Smooth muscle cell of the brain vasculature (primary cell): ENCODE measurements at places on chromosomes 5 and 9.

DNA sequence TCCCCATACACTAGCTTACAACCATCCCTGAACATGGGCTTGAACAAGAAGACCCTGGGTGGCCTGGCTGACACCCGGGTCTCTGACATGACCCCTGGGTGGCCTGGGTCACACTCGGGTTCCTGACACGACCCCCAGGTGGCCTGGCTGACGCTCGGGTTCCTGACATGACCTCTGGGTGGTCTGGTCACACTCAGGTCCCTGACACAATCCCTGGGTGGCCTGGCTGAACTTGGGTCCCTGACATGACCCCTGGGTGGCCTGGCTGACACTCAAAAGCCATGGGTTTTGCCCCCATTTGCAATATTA, 38.0 kb downstream of the PRRT1B start:
- no peak for DNase-seq

- DNase-seq = no peak
These were observed 242.0 kb downstream of the KDM4C start for GRCh38 chr9:6999794-7000193.

DNA sequence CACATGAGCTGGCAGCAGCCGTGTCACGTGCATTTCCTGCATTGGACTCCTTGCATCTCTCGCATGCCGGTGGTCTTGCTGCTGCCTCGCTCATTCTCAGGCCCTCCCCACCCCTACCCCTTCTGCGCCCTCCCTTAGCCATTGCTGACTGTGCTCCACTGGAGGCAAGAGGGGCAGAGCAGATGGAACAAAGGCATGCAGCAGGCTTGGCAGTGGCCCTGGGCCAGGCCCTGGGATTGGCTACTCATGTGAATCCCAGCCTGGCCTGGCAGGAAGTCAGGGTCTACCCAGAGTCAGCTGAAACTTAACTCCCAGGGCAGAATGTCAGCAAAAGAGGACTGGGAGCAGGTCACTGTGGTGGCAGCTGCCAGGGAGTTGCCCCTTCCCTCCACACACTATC, 62.3 kb downstream of the TSTD2 start:
- no peak for DNase-seq

- peak; percentile 91 for DNase-seq
These were observed at the start of gene MATR3 for GRCh38 chr5:139293507-139294373. Gene MATR3 (plus strand): TSS chr5:139293740. CDS start chr5:139307416, 13,676 bp downstream.

DNA sequence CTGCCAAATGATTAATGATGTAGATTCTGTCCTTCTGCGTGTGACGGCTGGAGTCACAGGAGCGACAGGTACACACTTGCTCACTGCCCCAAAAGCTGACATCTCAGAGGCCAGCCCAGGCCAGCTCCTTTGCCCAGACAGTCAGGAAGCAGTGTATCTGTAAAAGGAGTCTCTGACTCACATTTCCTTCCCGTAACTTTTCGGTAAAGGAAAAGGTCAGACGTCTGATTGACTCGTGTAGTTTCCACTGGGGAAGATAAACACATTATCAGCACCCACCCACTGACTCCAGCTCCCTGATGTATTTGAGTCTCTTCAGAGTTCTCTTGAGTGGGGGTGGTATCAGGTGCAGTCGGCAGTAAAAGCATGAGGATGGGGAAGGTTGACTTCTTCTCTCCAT, 64.4 kb upstream of the WWC1 start:
- no peak for DNase-seq

DNA sequence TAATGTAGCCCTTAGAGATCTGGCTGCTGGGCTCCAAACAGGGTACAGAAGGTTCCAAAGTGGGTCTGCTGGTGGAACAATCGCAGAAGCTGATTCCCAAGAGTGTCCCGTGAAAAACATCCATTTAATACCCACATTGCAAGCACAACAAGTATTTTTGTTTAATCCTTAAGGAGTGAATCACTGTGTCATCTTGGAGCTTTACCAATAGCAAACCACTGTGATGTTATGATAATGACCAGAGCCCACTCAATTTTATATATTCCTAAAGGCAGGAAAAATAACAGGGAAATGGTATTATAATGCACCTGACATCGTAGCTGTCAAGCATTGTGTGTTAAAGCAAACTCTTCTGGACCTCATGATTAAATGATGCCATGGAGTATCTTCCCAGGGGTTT, 291.9 kb downstream of the FBXL7 start:
- no peak for DNase-seq

- no peak for DNase-seq
These were observed 1786.4 kb upstream of the WWC1 start for GRCh38 chr5:166505067-166505466.

DNA sequence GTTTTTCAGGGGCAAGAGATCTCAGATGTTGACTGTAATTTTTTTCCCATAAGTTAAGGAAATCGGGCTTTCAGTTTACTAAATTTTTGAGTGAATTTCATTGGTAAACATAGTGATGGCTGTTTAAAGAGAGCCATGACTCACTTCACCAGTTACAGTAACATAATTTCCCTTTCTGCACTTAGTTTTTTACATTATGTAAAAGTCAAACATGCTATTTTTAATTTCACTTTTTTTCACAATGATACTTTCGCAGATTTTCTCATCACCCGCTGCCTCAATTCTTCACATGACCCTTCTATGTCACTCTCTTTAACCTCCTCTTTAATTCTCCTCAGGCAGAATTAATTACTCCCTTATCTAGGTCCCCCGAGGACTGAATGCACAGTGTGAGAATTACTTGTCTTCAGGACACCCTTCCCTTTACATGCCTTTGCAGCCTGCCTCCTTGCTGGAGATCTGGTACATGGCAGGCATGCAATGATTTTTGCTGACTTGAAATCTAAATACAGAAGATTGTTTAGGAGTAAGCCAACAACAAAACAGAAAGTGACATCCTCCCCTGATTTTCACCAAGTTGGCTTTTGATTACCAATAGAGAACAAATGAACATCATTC, 217.5 kb upstream of the S1PR3 start:
- DNase-seq = no peak

GRCh38 chr9:86731511-86732063, 215.7 kb downstream of the GAS1 start:
- DNase-seq = no peak

DNA sequence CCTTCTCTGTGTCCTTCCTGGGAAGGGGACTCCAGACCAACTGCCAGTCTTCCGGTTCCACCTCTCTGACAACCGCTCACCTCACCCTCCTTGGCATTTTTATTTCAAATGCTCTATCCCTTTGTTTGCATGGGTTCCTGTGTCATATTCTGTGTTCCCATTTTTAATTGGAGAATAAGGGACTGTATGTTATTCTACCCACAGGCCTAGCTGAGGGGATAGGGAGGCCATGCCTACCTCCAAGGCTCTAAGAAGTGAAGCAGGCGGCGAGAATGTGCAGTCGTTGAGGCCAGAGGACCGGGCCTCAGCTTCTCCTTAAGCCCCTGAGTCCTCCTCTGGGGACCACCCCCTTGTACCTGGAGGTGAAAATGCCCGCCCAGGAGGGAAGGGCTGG, 936 bp upstream of the WDR5 start:
- no peak for DNase-seq

- no peak for DNase-seq
These were observed 118.4 kb downstream of the ZNF608 start for GRCh38 chr5:124627815-124628595.

DNA sequence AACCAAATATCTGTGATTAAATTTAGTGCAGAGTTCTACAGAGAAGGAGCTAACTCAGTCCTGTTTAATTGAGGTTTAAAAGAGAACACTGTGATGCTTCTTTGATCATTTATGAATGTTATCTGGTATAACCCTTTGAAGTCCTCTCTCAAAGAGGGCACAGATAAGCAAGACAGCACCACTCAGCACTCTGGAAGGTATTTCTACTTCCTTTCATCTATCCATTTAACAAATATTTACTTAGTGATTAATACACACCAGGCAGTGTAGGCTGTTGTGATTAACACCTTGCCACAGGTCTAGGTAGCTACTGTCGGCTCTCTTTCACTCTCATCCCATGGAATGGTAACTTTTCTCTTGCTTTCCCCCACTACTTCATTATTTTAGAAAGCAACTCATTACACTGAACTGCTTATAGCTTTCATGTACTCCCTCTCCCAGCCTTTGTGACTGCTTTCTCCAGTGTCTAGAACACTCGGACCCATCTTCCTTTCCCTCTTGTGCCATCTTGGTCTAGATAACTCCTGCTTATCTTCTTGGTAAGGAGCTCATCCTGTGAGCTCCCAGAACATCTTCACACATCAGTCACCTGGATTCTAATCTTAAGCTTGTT, 54.7 kb downstream of the GLDC start:
- DNase-seq = no peak

DNA sequence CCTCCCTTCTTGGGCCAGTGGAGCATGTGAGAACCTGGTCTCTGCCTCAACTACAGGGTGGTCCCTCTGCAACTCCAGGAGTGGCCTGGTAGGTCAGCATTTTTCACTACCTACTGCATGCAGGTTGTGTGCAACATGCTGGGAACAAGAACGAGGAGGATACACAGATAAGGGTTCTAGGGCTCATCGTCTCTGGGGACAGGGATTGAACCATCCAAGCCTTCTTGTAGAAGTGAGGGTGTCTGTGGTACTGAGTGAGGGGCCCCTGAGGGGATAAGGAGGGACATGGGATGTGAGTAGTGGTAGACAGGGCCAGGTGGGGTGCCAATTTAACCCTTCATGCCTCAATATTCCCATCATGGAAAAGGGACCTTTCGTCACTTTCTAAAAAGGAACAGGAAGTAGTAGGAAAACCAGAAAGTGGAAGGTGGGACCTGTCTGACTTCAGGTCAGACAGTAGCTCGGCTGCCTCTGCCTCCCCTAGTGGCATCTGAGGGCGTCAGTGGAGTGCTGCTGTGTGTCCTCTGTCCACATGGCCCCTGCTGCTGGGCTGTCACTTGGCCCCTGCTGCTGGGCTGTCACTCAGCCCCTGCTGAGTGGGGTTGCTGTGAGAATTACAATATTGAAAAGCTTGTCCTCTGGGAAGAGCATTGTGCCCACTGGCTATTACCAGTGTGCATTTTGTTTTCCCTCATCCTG, 48.6 kb upstream of the RNU6ATAC start:
- no peak for DNase-seq

DNA sequence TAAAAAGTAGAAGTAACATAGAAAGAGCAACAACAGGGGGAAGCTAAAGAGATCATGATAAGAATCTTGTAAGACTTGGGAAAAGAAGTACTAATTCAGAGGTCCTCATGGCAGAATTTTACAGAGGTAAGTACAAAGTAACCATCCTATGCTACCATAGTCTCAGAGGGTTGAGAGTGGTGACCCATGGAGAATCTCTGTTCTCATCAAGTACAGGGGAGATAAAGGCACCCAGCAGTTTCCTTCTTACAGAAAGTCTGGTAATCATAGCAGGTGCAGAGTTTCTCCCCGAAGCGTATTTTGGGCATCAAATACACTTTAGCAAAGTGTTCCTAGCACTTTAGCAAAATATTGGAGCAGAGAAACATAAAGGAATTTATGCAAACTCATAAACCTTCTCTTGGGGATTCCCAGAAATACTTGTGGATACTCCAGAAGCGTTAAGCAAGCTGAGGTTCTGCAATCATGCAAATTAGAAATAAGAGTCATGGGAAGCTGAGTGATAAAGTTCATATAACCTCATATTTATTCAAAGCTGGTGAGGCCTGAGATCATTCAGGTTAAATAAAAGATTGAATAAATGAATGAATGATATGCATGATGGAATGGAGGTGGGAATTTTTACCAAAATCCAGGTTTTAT, 101.0 kb upstream of the SMC2 start:
- DNase-seq = no peak
